Activated T-cell treated with anti-CD3 and anti-CD28 coated beads, Interleukin-2, amount 50 U/mL, for 24 hours (primary cell): ENCODE measurements at places on chromosomes 7 and 10.

DNA sequence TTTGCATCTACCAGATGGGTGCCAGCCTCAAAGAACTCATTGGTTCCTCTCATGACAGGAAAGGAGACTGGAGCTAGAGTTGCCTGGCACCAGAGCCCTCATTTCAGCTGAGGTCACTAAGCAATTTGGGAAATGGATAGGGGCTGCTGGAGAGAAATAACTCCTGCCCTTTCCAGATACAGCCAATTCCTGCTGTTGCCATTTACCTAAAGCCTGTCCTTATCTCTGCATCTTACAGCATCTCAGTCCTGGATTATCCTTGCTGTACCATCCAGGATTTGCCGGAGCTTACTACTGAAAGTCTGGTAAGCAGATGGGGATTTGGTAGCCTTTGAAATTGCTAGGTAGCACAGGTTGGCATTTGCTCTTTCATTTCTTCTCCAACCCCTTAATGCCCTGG is 31.9 kb upstream of the SMKR1 start:
- H3K36me3 ChIP-seq = peaks cover 25% of the 10 kb centered on the region
- DNase-seq = no peak
- peak overlapping the region; percentile 85 for H3K27ac ChIP-seq
- H3K27me3 ChIP-seq = no peaks in the 10 kb centered on the region
- no peak overlapping the region for H3K4me3 ChIP-seq

DNA sequence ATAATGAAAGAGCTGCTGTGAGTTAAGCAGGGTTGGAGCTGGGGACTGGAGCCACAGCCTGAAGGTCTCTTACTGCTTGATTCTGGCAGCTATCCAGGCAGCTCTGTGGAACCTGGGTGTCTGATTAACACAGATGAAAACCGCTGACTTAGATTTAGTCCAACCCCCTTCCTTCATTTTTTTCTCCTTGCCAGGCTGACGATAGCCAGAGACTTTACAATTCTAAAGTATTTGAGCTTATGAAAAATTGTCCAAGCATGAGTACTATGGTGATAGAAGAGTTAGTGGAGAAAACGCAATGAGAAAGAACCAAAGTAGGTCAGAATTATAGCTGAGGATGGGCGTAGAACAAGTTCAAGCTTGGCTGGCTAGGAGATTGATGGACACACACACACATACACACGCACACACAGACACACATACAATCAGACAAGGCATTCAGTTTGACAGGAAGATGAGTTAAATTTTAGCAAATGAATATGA is 13.5 kb upstream of the GPR85 start:
- DNase-seq = no peak
- H3K4me3 ChIP-seq = no peak overlapping the region
- H3K27me3 ChIP-seq = peaks cover 18% of the 10 kb centered on the region
- H3K36me3 ChIP-seq = no peaks in the 10 kb centered on the region
- no peak overlapping the region for H3K27ac ChIP-seq

DNA sequence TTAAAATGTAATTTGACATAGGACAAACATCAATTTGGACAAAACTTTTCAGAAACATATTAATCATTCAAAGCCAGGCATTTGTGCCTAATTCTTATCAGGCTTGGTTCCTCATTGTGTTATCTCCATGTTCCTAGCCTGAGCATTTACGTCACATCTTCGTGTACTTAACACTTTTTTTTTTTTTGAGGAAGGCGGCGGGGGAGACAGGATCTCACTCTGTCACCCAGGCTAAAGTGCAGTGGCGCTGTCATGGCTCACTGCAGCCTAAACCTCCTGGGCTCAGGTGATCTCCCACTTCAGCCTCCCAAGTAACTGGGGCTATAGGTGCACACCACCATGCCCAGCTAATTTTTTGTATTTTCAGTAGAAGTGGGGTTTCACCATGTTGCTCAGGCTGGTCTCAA is 19.8 kb downstream of the HNRNPA2B1 start:
- H3K27ac ChIP-seq = peak overlapping the region; percentile 24
- DNase-seq = no peak
- H3K27me3 ChIP-seq = no peaks in the 10 kb centered on the region
- H3K36me3 ChIP-seq = peaks cover 79% of the 10 kb centered on the region
- no peak overlapping the region for H3K4me3 ChIP-seq
- H3K4me1 ChIP-seq = peaks cover 67% of the 10 kb centered on the region

- no peaks in the 10 kb centered on the region for H3K36me3 ChIP-seq
- no peaks in the 10 kb centered on the region for H3K27me3 ChIP-seq
- peak; percentile 16 for DNase-seq
- no peak overlapping the region for H3K4me3 ChIP-seq
- H3K27ac ChIP-seq = no peak overlapping the region
Observed at GRCh38 chr10:124289851-124290795, 128.6 kb downstream of the OAT start.

GRCh38 chr10:84587789-84588188 is 259.4 kb downstream of the CCSER2 start:
- H3K27me3 ChIP-seq = peaks cover 4% of the 10 kb centered on the region
- no peaks in the 10 kb centered on the region for H3K4me1 ChIP-seq
- H3K4me3 ChIP-seq = no peak overlapping the region

DNA sequence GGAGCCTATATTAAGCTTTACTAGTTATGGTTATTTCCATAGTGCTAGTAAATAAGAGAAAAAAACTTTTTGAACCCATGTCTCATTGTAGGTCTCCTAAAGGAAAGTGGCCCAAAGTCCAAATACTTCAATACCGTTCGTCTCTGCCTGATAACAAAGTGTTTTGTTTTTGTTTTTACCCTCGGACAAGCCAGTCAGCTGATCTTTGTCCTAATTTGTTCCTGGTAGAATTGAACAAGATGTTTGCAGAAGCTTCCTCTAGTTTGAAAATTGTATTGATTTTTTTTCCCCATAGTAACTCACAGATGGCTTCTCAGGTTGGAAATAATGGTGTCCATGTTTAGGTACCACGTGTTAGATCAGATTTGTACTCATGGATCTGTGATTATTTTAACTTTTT is 335.8 kb upstream of the KAT6B start:
- H3K4me3 ChIP-seq = no peak overlapping the region
- no peak overlapping the region for H3K27ac ChIP-seq
- DNase-seq = no peak
- H3K27me3 ChIP-seq = no peaks in the 10 kb centered on the region
- peaks cover 4% of the 10 kb centered on the region for H3K4me1 ChIP-seq

GRCh38 chr7:130180571-130181262 is 24.5 kb downstream of the TMEM209 start:
- H3K27ac ChIP-seq = peak overlapping the region; percentile 94
- peak; percentile 60 for DNase-seq
- peaks cover 31% of the 10 kb centered on the region for H3K4me1 ChIP-seq

- DNase-seq = no peak
- H3K36me3 ChIP-seq = no peaks in the 10 kb centered on the region
- no peak overlapping the region for H3K27ac ChIP-seq
- no peak overlapping the region for H3K4me3 ChIP-seq
- H3K4me1 ChIP-seq = no peaks in the 10 kb centered on the region
Observed at GRCh38 chr10:17993361-17993760, 41.6 kb downstream of the SLC39A12 start.

GRCh38 chr10:73379064-73379748 is 20.5 kb upstream of the CFAP70 start:
- H3K36me3 ChIP-seq = peaks cover 92% of the 10 kb centered on the region
- H3K4me1 ChIP-seq = peaks cover 13% of the 10 kb centered on the region
- no peak for DNase-seq
- H3K4me3 ChIP-seq = no peak overlapping the region
- no peaks in the 10 kb centered on the region for H3K27me3 ChIP-seq

DNA sequence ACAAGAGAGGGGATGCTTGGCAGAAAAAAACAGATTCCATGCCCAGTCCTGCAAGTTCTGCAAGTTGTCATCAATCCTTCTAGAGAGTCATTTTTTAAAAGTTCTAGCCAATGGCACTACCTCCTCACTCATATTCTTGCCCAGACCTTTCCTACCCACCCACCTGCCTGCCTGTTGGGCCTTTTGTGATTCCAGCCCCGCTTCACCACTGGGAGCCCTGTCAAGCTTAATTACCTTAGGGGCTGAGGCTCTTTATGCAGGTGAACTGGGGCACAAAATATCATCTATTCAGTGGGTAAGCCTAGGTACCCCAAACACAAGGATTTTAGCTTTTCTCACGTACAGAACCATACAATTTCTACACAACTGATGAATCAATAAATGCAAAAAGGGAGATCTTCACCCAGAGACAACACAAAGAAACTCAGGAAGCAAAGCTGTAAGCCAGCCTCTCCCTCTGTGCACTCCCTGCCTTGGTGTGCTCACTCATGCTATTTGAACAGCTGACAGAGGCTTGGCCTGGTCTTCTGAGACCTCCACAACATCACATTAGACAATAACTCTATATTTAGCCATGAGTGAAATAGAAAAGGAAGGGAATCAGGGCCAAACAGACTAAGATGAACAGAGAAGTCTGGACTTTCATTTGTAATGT is 222.6 kb downstream of the HTR7 start:
- H3K27me3 ChIP-seq = peaks cover 3% of the 10 kb centered on the region
- H3K4me3 ChIP-seq = no peak overlapping the region
- no peaks in the 10 kb centered on the region for H3K4me1 ChIP-seq
- H3K27ac ChIP-seq = no peak overlapping the region
- H3K36me3 ChIP-seq = no peaks in the 10 kb centered on the region

- no peaks in the 10 kb centered on the region for H3K27me3 ChIP-seq
- H3K4me3 ChIP-seq = no peak overlapping the region
- no peak for DNase-seq
- no peaks in the 10 kb centered on the region for H3K36me3 ChIP-seq
- H3K27ac ChIP-seq = no peak overlapping the region
Observed at GRCh38 chr10:64733980-64734379, 1212.8 kb downstream of the REEP3 start.

GRCh38 chr7:12701433-12701832 is 14.0 kb downstream of the ARL4A start:
- no peaks in the 10 kb centered on the region for H3K4me1 ChIP-seq
- peaks cover 4% of the 10 kb centered on the region for H3K36me3 ChIP-seq
- DNase-seq = no peak
- H3K27ac ChIP-seq = no peak overlapping the region

GRCh38 chr10:102537367-102537766 is 33.6 kb downstream of the SUFU start:
- no peak for DNase-seq
- no peaks in the 10 kb centered on the region for H3K27me3 ChIP-seq
- peaks cover 12% of the 10 kb centered on the region for H3K4me1 ChIP-seq
- H3K36me3 ChIP-seq = peaks cover 2% of the 10 kb centered on the region
- H3K27ac ChIP-seq = no peak overlapping the region
- H3K4me3 ChIP-seq = no peak overlapping the region

GRCh38 chr7:2965301-2965700 is 78.4 kb downstream of the CARD11 start:
- H3K4me1 ChIP-seq = peaks cover 44% of the 10 kb centered on the region
- peaks cover 53% of the 10 kb centered on the region for H3K36me3 ChIP-seq
- no peak for DNase-seq
- no peak overlapping the region for H3K4me3 ChIP-seq
- H3K27ac ChIP-seq = no peak overlapping the region

DNA sequence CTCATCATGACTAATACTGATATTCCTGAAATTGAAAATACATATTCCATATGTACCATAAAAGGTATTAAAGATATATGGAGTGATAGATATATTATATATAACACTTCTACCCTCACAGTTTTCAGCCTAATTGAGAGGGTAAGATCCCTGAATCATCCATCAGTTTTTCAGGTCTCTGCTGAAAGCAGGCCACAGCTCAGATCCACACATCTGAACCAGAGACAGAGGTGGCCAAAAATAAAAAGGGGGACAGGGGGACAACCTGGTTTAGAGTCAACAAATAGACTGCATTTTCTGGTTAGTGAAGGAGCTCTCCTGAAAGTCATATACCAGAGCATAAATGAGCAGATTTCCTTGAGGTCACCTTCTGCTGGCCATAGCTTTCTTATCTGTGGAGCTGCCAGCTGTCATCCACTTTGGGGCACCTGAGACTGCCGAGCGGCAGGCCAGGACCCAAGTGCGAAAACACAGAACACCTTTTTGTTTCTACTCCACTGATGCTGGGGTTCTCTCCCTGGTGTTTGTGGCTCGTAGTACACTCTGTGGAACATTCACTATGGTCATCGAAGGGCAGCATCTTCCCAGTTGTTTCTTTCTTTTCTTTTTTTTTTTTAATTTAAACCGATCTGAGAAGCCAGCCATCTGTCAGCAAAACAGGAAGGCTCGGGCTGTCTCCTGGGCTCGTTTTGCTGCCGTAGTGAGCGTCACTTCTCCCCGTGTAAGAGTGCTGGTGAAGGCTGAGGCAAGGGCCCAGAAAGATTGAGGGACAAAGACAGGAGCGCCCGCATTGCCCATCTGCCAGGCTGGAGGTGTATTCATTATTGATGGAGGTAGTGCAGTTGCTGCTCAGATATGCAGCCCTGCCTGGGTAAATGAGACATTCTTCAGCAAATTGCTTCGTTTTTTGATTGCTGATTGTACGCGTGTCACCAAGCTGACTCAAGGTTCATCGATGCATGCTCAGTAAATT is 13.5 kb downstream of the IKZF1 start:
- peaks cover 96% of the 10 kb centered on the region for H3K4me1 ChIP-seq
- H3K36me3 ChIP-seq = peaks cover 38% of the 10 kb centered on the region
- no peaks in the 10 kb centered on the region for H3K27me3 ChIP-seq
- H3K4me3 ChIP-seq = peak overlapping the region; percentile 88
- DNase-seq = peak; percentile 66
- H3K27ac ChIP-seq = peak overlapping the region; percentile 96

- H3K4me1 ChIP-seq = peaks cover 30% of the 10 kb centered on the region
- H3K4me3 ChIP-seq = no peak overlapping the region
- H3K27ac ChIP-seq = no peak overlapping the region
- peaks cover 43% of the 10 kb centered on the region for H3K36me3 ChIP-seq
- no peaks in the 10 kb centered on the region for H3K27me3 ChIP-seq
- DNase-seq = no peak
Observed at GRCh38 chr10:129471447-129472175, 4.6 kb downstream of the MGMT start.

DNA sequence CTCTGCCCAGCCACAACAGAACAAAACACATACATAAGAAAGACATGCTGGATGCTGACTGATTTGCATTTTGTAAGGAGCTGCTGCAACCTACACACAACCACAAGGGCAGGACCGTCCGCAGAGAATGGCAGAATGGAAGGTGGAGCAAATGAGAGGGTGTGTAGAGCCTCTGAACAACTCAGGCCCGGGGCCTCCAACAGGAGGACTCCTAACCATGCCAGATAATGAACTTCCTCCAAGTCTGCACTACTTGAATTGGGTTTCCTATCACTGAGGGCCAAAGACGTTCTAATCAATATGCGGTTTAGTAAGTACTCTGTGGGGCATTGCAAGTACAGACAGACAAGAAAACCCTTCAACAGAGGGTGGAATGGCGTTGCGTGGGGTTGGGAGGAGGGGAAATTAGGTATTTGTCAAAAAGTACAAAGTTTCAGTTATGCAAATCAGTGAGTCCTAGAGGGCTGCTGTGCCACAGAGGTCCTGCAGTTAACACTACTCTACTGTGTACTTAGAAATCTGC is 14.6 kb downstream of the VOPP1 start:
- peak overlapping the region; percentile 84 for H3K27ac ChIP-seq
- no peak for DNase-seq
- peak overlapping the region; percentile 27 for H3K4me3 ChIP-seq

DNA sequence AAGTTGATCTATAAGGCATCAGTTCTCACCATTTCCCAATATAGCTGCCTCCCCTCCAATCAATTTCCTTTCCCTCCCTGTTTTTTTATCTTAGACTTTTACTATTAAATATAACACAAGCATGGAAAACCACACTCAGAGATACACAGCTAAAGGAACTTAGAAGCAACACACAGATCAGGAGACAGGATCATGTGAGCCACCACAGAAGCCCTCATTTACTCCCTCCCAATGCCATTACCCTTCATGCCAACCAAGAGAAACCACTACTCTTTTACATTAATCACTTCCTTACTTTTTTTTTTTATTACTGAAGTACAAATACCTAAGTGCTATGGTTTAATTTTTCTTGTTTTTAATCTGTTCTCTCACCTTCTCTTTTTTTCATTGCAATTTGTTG is 33.0 kb downstream of the COG5 start:
- no peak overlapping the region for H3K4me3 ChIP-seq
- peaks cover 49% of the 10 kb centered on the region for H3K4me1 ChIP-seq
- no peaks in the 10 kb centered on the region for H3K27me3 ChIP-seq
